Stimulated activated CD4-positive, alpha-beta T cell treated with anti-CD3 and anti-CD28 coated beads, TNF-alpha, amount 100 ng/mL, for 1 hour (primary cell): ENCODE measurements at places on chromosomes 3 and 15.

GRCh38 chr15:37837276-37837675, 97.2 kb upstream of the TMCO5A start:
- DNase-seq = no peak

DNA sequence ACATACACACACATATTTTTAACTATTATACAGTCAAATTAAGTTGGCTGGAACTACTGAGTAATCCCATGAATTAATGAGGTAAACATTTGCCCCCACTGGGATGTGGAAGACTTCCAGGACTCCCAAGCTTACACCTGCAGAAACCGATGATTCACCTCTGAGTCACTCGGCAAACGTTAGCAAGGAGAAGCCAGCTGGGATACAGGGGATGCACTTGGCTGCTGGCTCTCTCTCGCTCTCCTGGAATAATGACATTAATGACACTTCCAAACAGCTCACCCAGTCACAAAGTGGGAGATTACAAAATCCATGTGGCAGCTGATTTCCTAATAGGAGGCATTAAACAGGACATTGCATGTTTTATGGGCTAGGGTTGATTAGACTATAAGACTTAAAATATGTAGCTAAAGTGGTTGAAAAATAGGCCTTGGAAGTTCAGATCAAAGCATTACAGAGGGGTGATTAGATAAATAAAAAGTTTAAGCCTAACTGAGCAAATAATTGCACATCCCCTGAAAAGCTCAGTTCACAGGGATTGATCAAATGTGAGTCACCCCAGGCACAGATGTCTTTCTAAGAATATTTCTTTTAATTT, 500.9 kb downstream of the SOX2 start:
- DNase-seq = no peak

DNA sequence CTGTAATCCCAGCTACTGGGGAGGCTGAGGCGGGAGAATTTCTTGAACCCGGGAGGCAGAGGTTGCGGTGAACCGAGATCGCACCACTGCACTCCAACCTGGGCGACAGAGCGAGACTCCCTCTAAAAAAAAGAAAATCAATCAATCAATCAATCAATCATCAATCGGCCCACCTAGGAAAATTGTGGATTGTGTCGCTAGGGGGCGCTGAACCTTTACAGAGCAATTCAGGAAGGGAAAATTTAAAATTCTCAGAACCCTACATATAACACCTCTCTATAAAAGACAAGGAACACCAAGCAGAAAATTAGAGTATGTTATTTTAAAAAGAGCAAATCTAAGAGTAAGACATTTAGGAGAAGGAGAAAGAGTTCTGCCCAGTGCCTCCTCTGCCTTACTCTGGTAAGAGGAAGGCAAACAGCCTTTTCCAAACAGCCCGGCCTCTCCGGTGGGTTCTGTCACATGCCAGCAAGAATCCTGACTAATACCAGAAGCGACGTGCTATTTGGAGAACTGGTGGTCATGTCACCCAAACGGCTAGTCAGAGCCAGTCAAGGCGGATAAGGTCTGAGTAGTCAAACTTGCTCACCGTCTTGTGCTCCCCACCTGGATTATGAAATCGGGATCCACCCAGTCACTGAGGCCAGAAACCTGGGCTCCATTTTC, 22.3 kb upstream of the SMCO1 start:
- peak; percentile 54 for DNase-seq

- DNase-seq = no peak
Observed at GRCh38 chr15:54820098-54820497, 376.6 kb downstream of the RSL24D1 start.

GRCh38 chr3:34016925-34017587, 218.6 kb downstream of the PDCD6IP start:
- DNase-seq = no peak

DNA sequence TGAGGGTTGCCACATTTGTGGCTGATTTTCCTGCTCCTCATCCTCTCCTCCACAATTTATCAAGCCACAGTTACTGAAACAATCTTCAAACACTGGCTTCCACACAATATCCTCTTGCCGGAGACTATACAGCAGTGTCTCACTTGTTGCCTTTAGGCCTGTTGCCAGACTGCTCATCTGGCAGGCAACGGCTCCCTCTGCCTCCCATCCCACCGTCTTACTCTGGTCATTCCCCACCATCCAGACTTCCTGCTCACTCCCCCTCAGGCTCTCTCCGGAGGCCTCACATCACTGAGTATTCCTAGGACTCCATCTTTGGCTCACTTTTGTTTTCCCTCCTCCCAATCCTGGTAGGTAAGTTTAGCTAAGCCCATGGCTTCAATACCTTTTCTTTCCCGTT, 301.9 kb downstream of the IL20RB start:
- no peak for DNase-seq

DNA sequence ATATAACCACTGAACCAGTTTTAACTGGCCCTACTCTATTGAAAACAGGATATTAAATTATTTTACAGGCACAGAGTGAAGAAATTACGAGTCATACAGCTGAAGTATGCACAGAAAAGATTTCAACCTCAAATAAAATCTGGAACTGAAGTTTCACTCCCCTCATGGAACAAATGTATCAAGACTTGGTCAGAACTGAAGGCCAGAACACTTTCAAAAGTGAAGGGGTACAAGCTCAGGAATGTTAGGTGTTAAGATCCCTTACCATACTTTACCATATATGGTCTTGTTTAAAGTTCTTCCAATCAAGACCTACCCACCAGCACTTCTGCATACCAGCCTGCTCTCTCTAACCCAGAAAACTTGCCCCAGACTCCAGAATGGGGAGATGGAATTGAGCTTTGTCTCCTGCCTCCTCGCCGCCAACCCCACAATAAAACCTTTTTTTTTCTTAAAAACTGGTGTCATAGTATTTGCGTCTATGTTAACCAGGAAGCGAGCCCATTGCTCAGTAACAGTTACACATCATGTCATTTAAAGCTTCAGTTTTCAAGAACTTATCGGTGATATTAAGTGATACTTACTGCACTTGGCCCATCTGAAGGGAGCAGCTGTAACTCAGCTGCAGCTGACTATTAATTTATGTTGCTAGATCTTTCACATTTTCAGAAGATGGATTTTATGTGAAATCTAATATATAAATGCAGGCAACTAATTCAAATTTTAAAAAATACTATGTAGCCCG, 59.9 kb downstream of the OXSM start:
- no peak for DNase-seq

GRCh38 chr3:16067837-16068471, 106.5 kb upstream of the GALNT15 start:
- no peak for DNase-seq

- no peak for DNase-seq
Observed at GRCh38 chr3:37824090-37824953, 37.4 kb upstream of the CTDSPL start.
